ENCODE measurements at places on chromosomes 11 and 22.

DNA sequence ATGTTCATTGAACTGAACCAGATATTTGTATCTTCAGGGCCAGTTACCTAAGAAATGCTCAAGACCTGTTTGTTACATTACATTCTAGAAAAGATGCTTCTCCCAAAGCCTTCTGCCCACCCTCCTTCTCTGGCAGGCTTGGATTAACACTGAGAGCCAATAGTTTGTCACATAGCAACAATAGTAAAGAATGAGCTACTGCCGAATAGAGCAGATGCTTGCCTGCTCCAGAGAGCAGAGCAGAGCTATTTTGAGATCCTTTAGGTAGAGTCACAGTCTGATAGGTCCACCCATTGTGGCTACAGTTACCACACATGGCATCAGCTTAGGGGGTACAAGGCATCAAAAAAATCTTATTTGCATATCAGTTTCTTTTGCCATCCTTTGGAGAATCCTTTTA lies 13.5 kb upstream of the EP300 start:
- DNase-seq, result no peak

- no peak for DNase-seq
Measured at GRCh38 chr11:95512177-95512576, 277.4 kb downstream of the FAM76B start.

DNA sequence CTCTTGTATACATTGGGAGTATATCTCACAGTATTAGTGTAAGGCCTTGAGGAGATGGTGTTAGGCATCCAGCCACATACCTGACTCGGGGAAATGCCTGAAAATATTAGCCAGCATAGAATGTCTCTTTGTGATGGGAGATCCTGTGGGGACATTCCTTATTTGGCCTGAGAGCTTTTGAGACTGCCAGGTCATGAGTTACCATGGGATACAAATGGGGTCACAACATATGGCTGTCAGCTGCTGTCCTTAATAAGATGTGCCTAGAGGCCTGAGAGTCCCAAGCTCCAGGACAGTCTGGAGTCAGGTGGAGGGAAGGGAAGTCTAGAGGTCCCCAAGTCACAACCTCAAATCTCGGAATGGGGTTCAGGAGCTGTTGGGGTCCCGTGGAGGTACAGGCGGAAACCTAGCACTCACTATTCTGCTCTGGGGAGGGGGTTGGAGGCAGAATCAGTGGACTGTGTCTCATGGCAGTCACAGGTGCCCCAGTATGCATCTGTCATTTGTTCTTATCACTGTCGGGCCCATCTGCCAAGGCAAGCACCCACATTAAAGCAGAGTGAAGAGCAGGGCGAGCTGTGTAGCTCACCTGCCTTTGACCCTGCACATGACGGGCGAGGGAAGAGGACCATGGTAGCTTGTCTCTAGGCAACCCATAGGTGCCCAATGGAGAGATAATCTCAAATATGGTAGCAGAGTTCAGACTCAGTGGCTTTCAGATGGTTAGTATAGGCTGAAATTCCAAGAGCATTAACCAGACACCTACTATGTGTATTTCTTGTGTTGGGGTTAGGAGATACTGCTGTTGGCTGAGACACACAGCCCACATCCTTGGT lies 29.9 kb downstream of the KCNQ1OT1 start:
- no peak for DNase-seq

GRCh38 chr11:29405305-29405704 lies 611.5 kb downstream of the KCNA4 start:
- no peak for DNase-seq

GRCh38 chr11:9849389-9849788 lies 185.5 kb downstream of the SWAP70 start:
- DNase-seq, result no peak

DNA sequence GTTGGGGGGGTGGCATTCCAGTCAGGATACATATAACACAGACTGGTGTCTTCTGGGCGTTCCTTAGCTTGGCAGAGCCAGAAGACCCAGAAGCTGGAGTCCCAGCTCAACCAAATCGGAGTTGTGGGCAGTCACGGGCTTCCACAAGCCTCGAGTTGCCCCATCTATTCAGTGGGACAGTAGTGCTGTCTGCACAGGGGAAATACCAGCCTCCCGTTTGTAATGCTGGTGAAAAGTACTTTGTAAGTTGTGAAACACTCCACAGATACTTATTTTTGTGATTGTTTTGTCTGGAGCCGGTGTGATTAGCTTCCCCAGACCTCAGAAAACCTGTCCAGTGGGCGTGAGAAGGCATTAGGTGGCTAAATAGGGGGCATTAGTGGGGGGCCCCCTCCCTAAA lies 13.6 kb downstream of the DGKZ start:
- no peak for DNase-seq

GRCh38 chr11:69278091-69278867 lies 15.7 kb upstream of the MYEOV start:
- no peak for DNase-seq

- no peak for DNase-seq
Measured at GRCh38 chr11:88950975-88951374, 114.8 kb downstream of the GRM5 start.

DNA sequence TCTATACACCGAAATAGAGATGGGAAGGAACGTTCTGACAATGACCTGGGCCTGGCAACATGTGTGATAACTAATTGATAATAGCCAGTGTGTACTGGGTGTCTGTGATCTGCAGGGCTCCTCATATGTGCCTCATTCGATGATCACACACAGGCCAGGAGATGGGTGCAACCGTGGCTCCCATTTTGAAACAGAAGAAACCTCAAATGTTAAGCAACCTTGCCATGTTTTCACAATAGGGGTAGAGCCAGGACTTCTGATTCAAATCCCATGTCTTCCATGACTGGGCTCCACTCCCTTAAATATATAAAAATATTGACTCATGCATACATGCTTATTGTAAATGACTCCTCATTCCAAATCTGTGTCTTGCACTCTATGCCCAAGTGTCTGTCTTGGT lies 11.1 kb downstream of the APOL3 start:
- no peak for DNase-seq

DNA sequence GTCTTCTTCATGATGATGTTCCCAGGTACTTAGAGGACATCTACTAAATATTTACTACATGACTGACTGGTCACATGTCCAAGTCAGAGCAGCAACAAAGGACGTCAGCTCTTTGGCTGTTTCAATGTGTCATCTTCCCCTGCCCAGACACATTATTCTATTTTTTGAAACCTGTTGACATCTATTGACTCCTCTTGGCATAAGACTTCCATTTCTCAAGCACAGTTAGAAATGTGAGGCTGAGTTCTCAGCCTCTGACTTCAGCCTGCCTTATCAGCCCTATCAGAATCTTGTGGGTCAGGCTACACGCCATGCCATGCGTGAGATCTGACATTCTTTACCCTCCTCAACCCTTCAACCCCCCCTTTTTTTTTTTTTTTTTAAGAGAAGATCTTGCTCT lies 63.8 kb downstream of the SC5D start:
- no peak for DNase-seq

DNA sequence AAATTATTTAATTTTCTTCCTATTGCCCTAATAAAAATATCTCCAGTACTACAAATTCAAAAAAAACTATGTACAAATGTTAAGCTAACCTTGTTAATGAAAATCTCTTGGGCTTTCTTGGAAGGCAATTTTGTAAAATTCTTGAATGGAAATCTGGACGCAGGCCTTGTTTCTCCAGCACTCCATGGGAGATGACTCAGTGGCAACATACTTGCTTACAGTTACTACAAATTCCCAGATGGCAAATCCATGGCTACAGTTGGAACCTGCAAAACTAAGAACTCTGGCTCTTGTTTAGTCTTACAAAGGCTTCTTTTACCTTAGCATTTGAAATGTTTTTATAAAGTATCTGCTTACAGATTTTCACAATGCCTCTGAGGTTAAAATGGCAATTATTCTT lies 725.2 kb downstream of the DLG2 start:
- DNase-seq, result no peak

DNA sequence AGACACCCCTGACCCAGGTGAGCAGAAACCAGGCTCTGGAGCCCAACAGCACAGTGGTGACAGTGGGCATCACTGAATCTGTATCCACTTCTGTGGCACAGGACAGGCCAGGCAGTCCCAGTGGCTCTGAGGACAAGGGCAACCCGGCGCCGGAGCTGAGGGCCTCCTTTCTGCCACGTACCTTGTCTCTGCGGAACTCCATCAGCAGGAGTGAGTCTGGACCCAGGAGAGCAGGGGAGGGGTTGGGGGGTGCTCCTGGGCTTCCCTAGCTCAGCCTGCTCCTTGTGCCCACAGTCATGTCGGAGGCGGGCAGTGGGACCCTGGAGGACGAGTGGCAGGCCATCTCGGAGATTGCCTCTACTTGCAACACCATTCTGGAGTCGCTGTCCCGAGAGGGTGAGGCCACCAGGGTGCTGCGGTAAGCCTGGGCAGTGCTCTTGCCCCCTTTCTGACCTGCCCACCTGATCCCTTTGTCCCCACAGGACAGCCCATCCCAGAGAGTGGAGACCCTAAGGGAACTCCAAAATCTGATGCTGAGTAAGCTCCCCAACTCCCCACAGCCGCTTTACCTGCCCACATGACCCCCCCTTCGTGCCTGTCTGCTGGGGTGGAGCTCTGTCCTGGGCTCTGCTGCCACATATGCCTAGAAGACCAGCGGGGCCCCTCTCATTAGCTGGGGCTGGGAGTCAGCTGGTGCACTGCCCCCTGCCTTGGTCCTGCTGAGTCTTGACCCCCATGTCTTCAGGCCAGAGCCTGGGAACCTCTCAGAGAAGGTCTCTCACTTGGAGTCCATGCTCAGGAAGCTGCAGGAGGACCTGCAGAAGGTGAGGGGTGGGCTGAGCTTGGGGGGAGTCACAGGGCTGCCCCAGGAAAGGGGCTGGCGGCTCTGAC lies 12.0 kb downstream of the SIPA1 start:
- no peak for DNase-seq

- no peak for DNase-seq
Measured at GRCh38 chr11:112608509-112608908, 347.8 kb upstream of the PLET1 start.

- no peak for DNase-seq
Measured at GRCh38 chr11:104122011-104122635, 41.8 kb downstream of the PDGFD start.

- DNase-seq, result no peak
Measured at GRCh38 chr11:68741463-68741862, 9.9 kb downstream of the TESMIN start.
